Osteocyte (in vitro differentiated cells): ENCODE measurements at places on chromosomes 7 and 10. TPM values are rescaled to one million over a fixed set of nuclear protein-coding genes. Genes with fewer than 3 reads are reported as not detected.

The RNF32 gene
- total RNA-seq = 1.7 and 1.8 TPM in 2 replicates

The TAS2R4 gene
- total RNA-seq = 1.7 and 2.2 TPM in 2 replicates

The MLXIPL gene
- total RNA-seq = 0.43 TPM in 1 of 2 replicates, not detected in the other

The DENND2A gene
- total RNA-seq = 53.3 and 56.6 TPM in 2 replicates

The FKBP9 gene
- 229 and 237 TPM in 2 replicates for total RNA-seq

The SPDYE8 gene
- not detected in 2 replicates for total RNA-seq

DNA sequence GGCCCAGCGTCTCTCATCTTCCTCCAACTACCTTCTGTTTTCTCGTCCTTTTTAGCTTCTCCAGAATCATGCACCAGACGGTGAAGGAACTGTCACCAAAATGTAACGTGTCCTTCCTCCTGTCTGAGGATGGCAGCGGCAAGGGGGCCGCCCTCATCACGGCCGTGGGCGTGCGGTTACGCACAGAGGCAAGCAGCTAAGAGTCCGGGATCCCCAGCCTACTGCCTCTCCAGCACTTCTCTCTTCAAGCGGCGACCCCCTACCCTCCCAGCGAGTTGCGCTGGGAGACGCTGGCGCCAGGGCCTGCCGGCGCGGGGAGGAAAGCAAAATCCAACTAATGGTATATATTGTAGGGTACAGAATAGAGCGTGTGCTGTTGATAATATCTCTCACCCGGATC is 15.8 kb downstream of the TACR2 start:
- no peak overlapping the region for H3K4me3 ChIP-seq
- H3K27ac ChIP-seq = no peak overlapping the region
- H3K4me1 ChIP-seq = peaks cover 3% of the 10 kb centered on the region
- H3K36me3 ChIP-seq = peaks cover 36% of the 10 kb centered on the region
- no peaks in the 10 kb centered on the region for H3K27me3 ChIP-seq
- no peak for DNase-seq

- peak overlapping the region; percentile 100 for H3K4me3 ChIP-seq
- peak; percentile 76 for DNase-seq
- peaks cover 18% of the 10 kb centered on the region for H3K36me3 ChIP-seq
- H3K4me1 ChIP-seq = peaks cover 18% of the 10 kb centered on the region
- peak overlapping the region; percentile 100 for H3K27ac ChIP-seq
These were observed 459 bp downstream of the CYCS start for GRCh38 chr7:25124465-25125136.

GRCh38 chr10:69389827-69390490 is 26.8 kb downstream of the TACR2 start:
- no peaks in the 10 kb centered on the region for H3K27me3 ChIP-seq
- H3K4me3 ChIP-seq = no peak overlapping the region
- peaks cover 25% of the 10 kb centered on the region for H3K36me3 ChIP-seq
- no peak for DNase-seq
- H3K27ac ChIP-seq = peak overlapping the region; percentile 38

- no peaks in the 10 kb centered on the region for H3K36me3 ChIP-seq
- no peak for DNase-seq
- peaks cover 3% of the 10 kb centered on the region for H3K4me1 ChIP-seq
- no peak overlapping the region for H3K4me3 ChIP-seq
These were observed 30.1 kb downstream of the JCAD start for GRCh38 chr10:30029164-30029871.

DNA sequence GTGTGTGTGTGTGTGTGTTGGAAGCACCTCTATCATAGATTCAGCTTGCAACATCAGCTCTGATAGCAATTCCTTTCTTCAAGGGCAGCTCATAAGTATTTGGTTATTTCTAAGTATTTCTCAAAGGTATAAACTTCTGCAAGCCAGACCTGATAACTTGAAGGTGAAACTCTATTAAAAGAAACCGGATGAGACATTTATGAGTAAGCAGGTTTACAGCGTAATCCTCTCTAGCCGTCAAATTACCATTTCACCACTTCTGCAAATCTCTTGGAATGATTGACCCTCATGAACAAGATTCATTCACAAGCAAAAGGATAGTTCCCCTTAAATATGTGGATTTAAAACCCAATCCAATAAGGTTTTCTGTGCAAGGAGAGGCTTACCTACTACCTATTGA is 23.1 kb downstream of the PDE1C start:
- H3K27ac ChIP-seq = no peak overlapping the region
- H3K4me1 ChIP-seq = peaks cover 44% of the 10 kb centered on the region
- no peak for DNase-seq
- H3K4me3 ChIP-seq = no peak overlapping the region
- no peaks in the 10 kb centered on the region for H3K27me3 ChIP-seq
- H3K36me3 ChIP-seq = peaks cover 64% of the 10 kb centered on the region
